ENCODE measurements at places on chromosomes 3 and 15.

DNA sequence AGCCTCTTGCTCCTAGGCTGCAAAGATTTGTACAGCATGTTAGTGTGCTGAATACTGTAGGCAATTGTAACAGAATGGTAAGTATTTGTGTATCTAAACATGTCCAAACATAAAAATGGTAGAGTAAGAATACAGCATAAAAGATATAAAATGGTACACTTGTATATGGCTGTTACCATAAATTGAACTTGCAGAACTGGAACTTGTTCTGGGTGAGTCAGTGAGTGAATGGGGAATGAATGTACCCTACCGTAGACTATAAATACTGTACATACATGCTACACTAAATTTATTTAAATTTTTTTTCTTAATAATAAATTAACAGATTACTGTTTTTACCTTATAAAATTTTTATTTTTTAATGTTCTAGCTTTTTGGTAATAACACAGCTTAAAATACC lies 858.7 kb downstream of the ROBO2 start:
- no peak for DNase-seq

DNA sequence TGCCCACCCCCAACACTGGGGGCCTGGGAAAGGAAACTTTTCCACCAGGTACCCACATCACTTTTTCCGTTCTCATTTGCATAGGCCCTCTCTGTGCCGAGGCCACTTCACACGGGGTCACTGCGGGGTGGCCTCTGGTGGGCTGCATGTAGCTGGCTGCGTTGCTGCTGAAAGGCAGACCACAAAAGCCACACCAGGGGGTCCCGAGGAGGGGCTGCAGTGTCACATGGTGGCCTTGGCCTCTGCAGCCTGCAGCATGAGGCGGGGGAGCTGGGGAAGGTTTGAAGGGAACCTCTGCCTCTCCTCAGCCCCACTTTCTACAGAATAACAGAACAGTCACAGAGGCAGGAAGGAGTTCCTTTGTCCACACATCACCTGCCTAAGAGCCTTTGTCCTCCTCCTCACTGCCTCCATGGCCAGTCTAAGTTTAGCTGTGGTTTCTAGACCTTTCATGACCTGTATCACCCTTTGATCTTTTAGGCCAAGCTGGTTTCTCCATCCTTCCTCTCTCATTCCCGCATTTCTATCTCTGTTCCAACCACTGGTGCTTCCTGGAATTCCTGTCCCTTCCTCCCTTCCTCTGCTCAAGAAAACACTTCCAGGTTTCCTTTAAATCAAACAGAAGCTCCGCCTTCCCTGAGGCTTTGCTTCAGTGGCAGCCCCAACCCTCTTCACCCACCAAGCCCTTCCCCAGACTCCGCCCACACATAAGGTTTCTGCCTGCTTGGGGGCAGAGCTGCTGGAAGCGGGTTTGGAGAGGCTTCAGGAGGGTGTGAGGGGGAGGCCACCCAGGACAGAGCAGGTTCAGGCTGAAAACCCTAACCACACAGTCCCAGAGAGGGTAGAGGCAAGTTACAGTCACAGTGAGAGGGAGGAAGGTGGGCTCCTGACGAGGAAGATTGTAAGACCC lies 150.7 kb upstream of the TLE3 start:
- DNase-seq = no peak

DNA sequence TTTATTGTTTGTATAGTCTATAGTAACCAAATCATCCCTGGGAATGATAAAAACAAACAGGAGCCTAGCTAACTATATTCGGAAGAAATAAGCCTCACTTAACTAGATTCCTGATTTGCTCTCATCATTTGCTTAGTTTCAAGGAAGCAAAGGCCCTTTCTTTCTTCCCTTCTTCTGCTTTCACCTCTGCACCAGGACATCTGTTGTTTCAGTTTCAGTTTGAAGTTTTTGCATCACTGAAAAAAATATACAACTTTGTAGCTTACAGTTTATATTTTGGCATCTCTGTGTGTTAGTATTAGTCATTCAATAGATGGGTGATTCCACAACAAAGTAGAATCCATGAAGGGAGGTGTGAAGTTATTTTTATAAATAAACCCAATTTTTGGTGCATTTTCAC lies 113.6 kb upstream of the SNTN start:
- DNase-seq = no peak

- DNase-seq = peak; percentile 37
These were observed 57.0 kb downstream of the PPARG start for GRCh38 chr3:12345584-12346494.

DNA sequence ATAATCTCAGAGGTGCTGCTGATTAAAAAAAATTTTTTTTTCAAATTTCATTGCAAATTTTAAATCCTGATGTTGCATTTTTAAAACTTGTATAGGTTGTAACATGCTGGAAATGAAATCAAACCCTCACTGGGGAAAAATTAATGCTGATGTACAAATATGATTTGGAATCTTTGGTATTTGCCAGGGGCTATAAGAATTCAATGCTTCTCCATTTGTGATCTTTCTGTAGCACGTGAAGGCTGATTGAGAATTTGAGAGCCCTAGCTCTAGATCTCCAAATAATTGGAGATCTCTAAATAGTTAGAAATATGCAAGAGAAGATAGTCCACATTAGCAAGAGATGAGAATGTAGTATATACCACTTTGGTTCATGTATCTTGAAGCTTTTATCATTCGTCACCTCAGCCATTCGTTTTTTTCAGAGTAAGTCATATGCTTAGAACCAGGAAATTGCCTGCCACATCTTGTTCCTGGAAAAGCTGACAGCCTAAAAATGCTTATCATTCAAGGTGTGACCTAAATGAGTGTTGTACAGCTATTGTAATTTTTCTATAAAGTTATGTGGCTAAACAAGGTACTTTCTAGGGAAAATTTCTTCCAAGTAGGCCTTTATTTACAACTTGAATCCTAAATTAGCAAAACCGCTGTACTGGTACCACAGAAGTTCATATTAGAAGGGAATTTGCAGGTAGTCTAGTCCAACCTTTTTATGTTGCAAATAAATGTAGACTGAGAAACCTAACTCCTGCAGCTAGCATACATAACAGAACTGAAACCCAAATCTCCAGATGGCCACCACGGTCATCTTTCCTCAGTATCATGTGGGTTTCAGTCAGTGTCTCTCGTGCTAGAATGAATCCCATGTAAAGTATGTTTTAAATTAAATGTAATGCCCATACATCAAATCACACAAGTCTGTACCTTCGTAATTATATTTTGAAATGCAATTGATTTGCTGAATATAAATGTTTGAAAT lies 48.5 kb downstream of the FNDC3B start:
- no peak for DNase-seq

All from activated CD4-positive, alpha-beta T cell treated with anti-CD3 and anti-CD28 coated beads, Interleukin-2, amount 50 U/mL, for 48 hours (primary cell).